ENCODE measurements at places on chromosomes 12 and 14.

DNA sequence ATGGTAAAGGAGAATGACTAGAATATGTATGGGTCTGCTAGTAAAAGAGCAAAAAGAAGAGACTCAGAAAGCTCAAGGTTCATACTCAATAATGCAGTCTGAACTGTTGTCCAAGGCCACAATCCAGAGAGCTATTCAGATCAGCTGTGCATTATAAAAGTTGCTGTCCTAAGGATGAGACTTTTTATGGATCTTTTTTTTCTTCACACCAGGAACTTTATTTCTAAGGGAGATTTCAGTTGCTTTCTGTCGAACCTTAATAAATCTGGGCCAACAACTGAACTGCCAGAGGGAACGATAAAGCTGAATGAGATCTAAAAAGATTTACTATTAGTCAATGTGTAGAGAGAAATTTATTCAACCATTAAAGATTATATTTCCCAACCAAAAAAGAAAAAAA is 948.3 kb upstream of the NOVA1 start:
- no peak for DNase-seq

DNA sequence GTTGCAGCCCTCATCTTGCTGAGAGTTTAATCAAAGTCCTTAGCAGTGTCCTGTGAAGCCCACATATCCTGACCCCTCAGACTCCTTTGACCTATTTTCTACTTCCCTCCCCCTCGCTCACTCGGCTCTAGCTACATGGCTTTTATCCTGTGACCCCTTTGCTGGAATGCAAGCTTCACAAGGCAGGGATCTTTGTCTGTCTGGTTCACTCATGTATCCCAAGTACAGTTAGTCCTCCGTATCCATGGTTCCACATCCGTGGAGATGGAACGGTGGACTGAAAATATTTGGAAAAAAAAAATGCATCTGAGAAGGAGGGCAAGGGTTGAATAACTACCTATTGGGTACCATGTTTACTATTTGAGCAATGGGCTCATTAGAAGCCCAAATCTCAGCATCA is 173.8 kb downstream of the BCAT1 start:
- no peak for DNase-seq

DNA sequence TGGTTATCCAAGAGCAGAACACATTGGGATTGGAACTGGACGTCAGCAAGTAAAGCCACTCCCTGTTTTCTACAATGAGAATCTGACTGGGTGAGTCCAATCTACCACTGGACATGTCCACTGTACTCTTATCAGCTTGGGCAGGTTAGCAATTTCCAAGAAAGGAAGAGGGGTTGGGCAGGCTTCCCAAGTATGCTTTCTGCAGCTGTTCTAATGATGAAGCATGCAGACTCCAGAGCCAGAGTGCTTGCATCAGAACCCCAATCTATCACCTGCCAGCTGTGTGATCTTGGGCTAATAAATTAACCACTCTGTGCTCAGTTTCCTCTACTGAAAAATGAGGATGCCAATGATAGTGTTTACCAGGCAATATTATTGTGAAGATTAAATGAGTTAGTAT is 92.0 kb downstream of the EMP1 start:
- DNase-seq = no peak

- DNase-seq = no peak
Measured at GRCh38 chr14:62030387-62030786, 268.2 kb downstream of the SNAPC1 start.

DNA sequence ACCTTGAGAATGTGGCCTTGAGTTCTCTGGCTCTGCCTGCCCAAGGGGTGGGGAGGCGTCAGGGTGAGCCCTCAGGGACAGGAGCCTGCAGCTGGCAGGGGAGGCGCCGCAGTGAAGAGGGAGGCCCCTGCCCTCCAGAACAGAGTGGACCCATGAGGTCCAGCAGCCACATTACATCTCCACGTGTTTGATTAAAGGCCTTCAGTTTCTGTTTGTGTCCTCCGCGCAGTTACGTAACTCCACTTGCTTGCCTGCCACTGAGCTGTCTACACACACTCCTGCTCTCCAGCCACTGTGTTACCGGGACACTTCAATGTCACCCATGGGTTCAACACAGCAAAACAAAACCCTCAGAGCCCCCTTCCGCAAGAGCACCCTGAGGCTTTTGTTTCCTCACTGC is 70.4 kb downstream of the CHGA start:
- DNase-seq = no peak

GRCh38 chr12:111268738-111269572 is 99.9 kb downstream of the PHETA1 start:
- no peak for DNase-seq

- DNase-seq = no peak
Measured at GRCh38 chr14:32986791-32987540, 48.3 kb downstream of the NPAS3 start.

GRCh38 chr12:25100194-25101091 is 94.5 kb downstream of the DNAI7 start:
- DNase-seq = no peak

DNA sequence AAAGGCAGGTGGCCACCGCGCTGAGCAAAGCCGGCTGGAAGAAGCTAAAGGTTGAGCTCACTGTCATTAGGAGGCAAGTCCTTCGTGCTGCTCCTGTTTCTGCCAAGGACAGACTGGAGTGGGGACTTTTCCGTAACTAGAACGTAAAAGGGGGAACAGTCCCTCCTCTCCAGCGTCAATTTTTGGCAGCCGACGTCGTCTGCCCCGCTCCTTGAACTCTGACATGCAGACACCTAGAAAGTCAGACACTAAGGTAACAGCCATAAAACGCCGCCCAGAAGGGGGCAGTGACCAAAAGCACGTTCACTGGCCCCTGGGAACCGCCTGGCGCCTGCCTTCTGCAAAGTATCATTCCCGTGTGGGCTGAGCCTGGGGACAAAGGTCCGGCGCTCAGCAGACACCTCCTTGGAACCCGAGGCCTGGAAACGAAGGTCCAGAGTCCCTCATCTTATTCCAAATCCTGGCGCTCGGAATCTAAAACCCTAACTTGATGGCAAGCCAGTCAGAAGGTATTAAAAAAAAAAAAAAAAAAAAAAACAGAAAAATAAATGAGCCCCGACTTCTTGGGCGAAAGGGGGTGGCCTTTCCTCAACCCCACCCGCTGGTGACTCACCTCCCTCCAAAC is 1.1 kb upstream of the LRP1 start:
- no peak for DNase-seq

Data from NCI-H1694 treated with DMSO at 0.1 percent for 48 hours (cell line).